Stimulated activated CD4-positive, alpha-beta T cell treated with anti-CD3 and anti-CD28 coated beads, TNF-alpha, amount 100 ng/mL, for 24 hours (primary cell): ENCODE measurements at places on chromosomes 12 and 14.

- DNase-seq = no peak
Observed at GRCh38 chr12:51275088-51275487, 4.9 kb upstream of the SMAGP start.

DNA sequence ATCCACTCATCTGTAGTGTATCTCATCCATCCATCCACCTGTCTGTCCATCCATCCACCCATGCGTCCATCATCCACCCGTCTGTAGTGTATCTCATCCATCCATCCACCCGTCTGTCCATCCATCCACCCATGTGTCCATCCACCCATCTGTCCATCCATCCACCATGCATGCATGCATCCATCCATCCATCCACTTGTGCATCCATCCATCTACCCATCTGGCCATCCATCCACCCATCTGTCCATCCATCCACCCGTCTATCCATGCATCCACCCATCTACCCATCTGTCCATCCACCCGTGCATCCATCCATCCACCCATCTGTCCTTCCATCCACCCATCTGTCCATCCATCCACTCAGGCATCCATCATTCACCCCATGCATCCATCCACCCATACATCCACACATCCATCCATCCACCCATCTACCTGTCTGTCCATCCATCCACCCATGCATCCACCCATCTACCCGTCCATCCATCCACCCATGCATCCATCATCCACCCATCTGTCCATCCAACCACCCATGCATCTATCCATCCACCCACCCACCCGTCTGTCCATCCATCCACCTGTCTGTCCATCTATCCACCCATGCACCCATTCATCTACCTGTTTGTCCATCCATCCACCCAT lies 28.5 kb downstream of the FBRSL1 start:
- no peak for DNase-seq

GRCh38 chr12:2552000-2552756 lies 242.6 kb upstream of the FKBP4 start:
- no peak for DNase-seq

- no peak for DNase-seq
Observed at GRCh38 chr14:55589171-55589570, 9.2 kb downstream of the KTN1 start.

DNA sequence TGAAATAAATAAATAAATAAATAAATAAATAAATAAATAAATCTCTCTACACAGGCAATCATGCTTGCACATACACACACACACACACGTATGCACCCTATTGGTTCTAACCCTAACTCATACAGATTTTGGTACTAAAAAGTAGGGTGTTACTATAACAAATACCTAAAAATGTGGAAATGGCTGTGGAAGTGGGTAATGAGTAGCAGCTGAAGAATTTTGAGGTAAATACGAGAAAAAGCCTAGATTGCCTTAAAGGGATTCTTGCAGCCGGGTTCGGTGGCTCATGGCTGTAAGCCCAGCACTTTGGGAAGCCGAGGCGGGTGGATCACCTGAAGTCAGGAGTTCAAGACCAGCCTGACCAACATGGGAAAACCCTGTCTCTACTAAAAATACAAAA lies 15.7 kb upstream of the SLC2A3 start:
- no peak for DNase-seq

- no peak for DNase-seq
Observed at GRCh38 chr12:126355346-126355745, 1290.1 kb downstream of the AACS start.

GRCh38 chr12:6049587-6049986 lies 74.9 kb downstream of the VWF start:
- no peak for DNase-seq

DNA sequence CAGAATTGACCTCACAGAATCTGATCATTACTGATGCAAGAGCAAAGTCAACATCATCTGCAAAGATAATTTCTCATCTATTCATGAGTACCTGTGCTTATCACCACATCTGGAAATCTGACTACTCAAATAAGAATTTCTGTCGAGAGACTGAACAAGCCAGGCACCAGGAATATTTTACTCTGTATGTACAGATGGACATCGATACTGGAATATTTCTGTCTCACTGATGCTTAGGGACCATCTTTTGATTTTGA lies 105.2 kb downstream of the BICD1 start:
- DNase-seq = no peak

DNA sequence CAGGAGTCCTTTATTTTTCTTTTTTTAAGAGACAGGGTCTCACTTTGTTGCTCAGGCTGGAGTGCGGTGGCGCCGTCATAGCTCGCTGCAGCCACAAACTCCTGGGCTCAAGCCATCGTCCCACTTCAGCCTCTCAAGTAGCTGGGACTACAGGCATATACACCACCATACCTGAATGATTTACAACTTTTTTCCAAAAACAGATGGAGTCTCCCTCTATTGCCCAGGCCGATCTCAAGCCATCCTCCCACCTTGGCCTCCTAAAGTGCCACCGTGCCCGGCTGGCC lies 205.1 kb downstream of the TSPAN9 start:
- no peak for DNase-seq
